ENCODE measurements at places on chromosomes 2 and 18.

DNA sequence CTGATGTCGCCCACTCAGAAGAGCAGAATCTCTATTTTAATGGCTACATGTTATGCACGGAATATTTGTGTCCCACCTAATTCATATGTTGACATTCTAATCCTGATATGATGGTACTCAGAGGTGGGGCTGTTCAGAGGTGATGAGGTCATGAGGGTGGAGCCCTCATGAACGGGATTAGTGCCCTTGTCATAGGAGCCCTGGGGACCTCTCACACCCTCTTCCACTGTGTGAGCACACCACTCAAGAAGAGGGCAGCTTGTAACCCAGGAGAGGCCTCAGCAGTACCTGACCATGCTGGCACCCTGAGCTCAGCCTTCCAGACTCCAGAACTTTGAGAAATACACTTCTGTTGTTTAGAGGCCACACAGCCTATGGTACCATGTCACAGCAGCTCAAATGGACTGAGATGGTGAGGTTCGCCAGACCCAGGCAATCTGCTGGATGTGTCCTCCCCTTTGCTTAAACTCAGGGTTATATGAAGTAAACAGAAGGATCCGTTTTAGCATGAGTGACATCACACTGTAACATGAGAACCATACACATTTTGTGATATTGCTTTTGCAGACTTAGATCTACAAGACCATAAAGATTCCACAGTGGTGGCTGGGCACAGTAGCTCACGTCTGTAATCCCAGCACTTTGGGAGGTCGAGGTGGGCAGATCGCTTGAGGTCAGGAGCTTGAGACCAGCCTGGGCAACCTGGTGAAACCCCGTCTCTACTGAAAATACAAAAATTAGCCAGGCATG lies 48.7 kb downstream of the ATOH8 start:
- DNase-seq: no peak

GRCh38 chr2:215736653-215737290 lies 276.6 kb downstream of the MREG start:
- DNase-seq: no peak

DNA sequence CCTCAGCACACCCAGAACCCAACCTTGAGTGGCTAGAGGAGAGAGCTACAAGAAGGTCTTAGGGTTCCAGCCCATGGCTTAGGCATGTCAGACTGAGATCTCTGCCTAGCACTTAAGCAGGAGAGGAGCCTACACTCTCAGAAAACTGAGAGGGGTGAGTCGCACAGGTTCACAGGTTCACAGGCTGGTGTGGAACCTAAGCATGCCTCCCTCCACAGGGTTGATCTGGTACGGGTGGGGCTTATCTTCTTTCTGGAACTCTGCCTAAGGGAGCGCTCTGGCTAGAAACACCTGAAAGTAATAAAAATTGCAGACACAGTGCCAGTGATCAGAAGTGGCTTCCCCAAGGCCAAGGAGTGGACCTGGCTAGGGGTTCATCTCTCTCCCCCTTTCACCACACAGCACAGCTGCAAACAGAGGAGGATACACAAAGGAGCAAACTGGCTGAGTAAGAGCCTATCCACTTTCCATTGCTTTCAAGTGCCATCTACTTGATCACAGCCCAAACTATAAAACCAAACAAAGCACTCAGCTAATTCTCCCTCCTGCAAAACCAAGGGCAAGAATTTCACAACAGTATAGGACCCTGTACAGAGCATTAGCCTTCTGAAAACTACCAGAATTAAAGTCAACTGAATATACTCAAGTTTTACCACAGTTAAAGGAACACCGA lies 481.9 kb upstream of the SETBP1 start:
- peak; percentile 0 for DNase-seq

GRCh38 chr2:210919128-210919527 lies 362.7 kb downstream of the CPS1 start:
- DNase-seq: no peak

GRCh38 chr18:12423820-12424219 lies 16.1 kb downstream of the PRELID3A start:
- no peak for DNase-seq

DNA sequence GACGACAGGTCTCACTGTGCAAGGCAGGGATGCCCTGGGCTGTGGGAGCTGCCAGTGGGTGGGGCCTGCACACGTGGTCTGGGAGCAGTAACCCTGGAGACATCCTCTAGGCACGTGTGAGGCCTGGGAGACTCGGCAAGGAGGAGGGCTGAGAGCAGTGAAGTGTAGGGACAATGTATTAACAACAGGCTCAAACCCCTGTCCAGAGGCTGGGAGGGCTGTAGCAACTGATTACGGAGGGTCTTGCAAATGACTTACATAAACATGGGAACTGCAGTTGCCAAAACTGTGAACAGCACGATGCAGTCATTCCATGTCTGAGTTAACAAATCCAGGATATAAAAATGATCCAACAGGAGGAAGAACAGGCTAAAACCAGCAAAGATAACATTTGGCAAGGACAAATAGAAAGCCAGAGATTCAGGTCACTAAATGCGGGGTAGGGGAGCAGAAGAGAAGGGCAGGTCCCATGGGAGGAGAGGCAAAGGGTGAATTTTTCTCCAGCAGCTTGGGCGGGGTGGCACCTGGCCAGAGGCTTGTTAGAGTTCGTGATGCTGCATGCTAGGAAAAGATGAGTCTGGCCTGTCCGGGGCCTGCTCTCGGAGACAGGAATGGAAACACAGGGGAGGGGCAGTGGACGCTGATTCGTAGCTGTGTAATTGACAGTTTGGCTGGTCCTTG lies 44.9 kb downstream of the CYP27C1 start:
- peak; percentile 50 for DNase-seq

GRCh38 chr2:96202152-96202854 lies 6.3 kb downstream of the STARD7 start:
- no peak for DNase-seq

GRCh38 chr2:96195410-96196066 lies 13.1 kb downstream of the STARD7 start:
- no peak for DNase-seq

DNA sequence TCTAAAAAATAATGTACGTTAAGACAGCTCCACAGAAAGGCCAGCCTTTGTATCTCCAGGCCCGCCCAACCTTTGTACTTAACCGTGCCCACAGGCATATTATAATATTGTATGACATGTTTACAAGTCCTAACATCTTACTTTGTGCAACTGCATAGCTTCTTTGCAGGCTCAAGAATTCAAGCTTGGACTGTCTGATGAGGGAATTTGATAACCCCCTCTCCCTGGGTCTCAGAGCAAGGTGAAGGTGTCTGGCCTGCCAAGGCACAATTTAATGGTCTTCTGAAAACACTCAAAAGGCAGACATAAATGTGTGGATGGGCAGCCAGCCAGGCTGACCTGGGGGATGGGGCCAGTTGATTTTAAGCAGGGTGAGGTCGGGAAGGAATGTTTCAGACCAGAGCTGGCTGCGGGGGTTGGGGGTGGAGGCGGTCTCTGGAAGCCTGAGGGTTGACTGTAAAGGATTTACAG lies 732.7 kb upstream of the FANCL start:
- peak; percentile 9 for DNase-seq
